ENCODE measurements at places on chromosomes 7 and 10. TPM values are rescaled to one million over a fixed set of nuclear protein-coding genes. Genes with fewer than 3 reads are reported as not detected.

Gene STAG3
- total RNA-seq, result not detected

Gene POLR2J2
- total RNA-seq, result 1.5 TPM

Gene LEP
- 0.27 TPM for total RNA-seq

Gene IL2RA
- 2.5 TPM for total RNA-seq

Gene LRRN3
- 0.41 TPM for total RNA-seq

Gene ADARB2
- total RNA-seq, result 3.9 TPM

Gene RALA
- total RNA-seq, result 19.6 TPM

DNA sequence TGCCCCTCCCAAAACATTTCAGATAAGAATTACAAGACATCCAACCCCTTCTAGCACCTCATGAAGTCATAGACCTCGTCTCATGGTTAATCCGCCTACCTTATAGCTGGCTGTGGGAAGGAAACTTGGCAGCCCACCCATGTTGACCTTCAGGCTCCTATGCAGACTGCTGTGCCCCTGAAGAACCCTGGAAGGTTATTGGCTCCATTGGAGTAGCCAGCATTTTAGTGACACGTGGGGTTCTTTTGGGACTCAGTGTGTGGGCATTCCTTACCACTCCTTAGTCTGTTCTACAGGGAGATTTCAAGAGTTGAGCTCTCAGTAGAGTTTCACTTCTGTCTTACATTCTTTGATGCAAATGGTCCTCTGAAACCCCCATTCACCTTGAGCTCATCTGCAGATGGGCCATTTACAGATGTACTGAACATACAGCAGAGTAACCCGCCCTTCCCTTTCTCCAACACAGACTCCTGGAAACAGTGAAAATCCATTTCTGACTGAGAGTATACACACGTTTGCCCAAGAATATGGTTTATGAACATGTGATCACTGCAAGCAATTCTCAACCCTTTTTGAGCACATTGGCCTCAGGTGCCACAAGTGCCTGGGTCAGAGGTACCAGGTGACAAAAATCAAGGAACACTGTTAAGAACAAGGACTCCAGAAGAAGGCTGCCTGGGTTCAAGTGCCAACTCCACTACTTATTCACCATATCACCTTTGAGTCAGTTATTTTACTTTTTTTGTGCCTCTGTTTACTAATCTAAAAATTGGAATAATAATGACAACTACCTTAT lies 54.0 kb upstream of the HECW1 start:
- H3K4me3 ChIP-seq, result no peak overlapping the region
- H3K27me3 ChIP-seq, result no peaks in the 10 kb centered on the region
- DNase-seq, result no peak
- H3K27ac ChIP-seq, result no peak overlapping the region

DNA sequence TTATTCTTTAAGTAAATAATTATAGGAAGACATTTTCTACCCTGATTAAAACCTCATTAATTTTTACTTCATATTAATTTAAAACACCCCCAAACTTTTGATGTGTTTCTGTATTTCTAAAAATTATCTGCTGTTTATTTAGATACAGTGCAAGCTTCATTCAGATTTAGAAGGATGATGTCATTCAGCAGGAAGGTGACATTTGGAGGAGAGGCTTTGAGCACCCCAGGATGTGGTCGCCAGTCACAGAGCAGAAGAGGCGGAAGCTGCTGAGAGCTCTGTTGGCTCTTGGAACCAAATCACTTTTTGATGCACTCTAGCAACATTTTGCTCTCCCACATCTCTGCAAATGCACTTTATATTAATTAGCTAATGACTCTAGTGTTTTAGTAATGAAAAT lies 233.9 kb upstream of the CACNA2D1 start:
- no peaks in the 10 kb centered on the region for H3K27me3 ChIP-seq
- DNase-seq, result no peak
- H3K36me3 ChIP-seq, result no peaks in the 10 kb centered on the region
- H3K4me3 ChIP-seq, result no peak overlapping the region

- H3K27me3 ChIP-seq, result no peaks in the 10 kb centered on the region
- H3K4me3 ChIP-seq, result no peak overlapping the region
- no peaks in the 10 kb centered on the region for H3K36me3 ChIP-seq
- no peak for DNase-seq
- H3K4me1 ChIP-seq, result peaks cover 13% of the 10 kb centered on the region
These were observed 596.6 kb downstream of the SDK1 start for GRCh38 chr7:3897430-3898372.

- H3K4me3 ChIP-seq, result peak overlapping the region; percentile 28
- H3K4me1 ChIP-seq, result peaks cover 12% of the 10 kb centered on the region
- H3K27ac ChIP-seq, result no peak overlapping the region
- H3K36me3 ChIP-seq, result no peaks in the 10 kb centered on the region
- peak; percentile 78 for DNase-seq
These were observed 8.4 kb upstream of the RBM28 start for GRCh38 chr7:128352153-128352537.

DNA sequence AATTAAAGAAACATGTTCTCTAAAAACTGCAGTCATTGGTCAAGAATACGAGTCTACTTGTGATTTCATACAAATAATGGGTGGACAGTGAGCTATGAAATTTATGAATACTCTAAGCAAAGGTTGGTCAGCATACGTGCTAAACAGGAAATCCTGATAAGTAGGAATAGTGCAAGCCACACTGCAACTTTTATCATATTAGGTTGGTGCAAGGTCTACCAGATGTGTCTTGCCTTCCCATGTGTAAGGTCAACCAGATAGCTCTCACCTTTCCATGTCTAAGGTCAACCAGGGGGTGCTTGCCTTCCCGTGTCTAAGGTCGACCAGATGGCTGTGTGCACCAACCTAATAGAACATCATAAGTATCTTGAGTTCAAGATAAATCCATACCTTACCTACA lies 2.0 kb upstream of the ITGB1 start:
- H3K27me3 ChIP-seq, result no peaks in the 10 kb centered on the region
- H3K27ac ChIP-seq, result peak overlapping the region; percentile 98
- H3K4me1 ChIP-seq, result peaks cover 71% of the 10 kb centered on the region
- no peak for DNase-seq
- peak overlapping the region; percentile 97 for H3K4me3 ChIP-seq

GRCh38 chr10:6313111-6313895 lies 110.6 kb downstream of the PFKFB3 start:
- no peaks in the 10 kb centered on the region for H3K36me3 ChIP-seq
- no peaks in the 10 kb centered on the region for H3K27me3 ChIP-seq
- DNase-seq, result no peak
- H3K4me1 ChIP-seq, result no peaks in the 10 kb centered on the region
- no peak overlapping the region for H3K4me3 ChIP-seq

DNA sequence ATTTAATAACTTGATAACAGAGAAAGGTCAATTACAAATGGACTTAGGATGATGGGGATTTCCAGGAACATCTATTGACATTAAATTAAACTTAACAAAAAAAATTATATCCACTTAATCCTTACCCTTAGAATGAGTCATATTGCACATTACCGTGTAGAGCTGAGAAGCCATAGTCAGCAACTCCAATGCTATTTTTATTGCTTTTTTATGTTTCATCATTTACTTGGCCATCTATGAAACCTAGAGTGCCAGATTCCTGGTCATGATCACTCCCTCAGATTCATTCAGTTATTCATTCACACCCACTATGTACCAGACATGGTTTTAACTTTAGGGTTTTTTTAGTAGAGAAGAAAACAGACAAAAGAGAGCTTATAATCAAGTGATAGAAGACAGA lies 1180.4 kb downstream of the CNTNAP2 start:
- no peak for DNase-seq
- no peaks in the 10 kb centered on the region for H3K36me3 ChIP-seq
- no peaks in the 10 kb centered on the region for H3K27me3 ChIP-seq
- no peaks in the 10 kb centered on the region for H3K4me1 ChIP-seq

GRCh38 chr10:121043124-121043849 lies 192.1 kb downstream of the WDR11 start:
- H3K36me3 ChIP-seq, result no peaks in the 10 kb centered on the region
- no peak for DNase-seq
- no peak overlapping the region for H3K4me3 ChIP-seq
- no peak overlapping the region for H3K27ac ChIP-seq
- no peaks in the 10 kb centered on the region for H3K4me1 ChIP-seq

- no peaks in the 10 kb centered on the region for H3K27me3 ChIP-seq
- H3K4me3 ChIP-seq, result no peak overlapping the region
- no peak for DNase-seq
- no peaks in the 10 kb centered on the region for H3K36me3 ChIP-seq
These were observed 467.3 kb upstream of the MBL2 start for GRCh38 chr10:53239873-53240272.

- DNase-seq, result no peak
- no peaks in the 10 kb centered on the region for H3K4me1 ChIP-seq
- no peak overlapping the region for H3K4me3 ChIP-seq
- no peaks in the 10 kb centered on the region for H3K27me3 ChIP-seq
- no peak overlapping the region for H3K27ac ChIP-seq
These were observed 30.8 kb downstream of the KPNA7 start for GRCh38 chr7:99177165-99177564.

DNA sequence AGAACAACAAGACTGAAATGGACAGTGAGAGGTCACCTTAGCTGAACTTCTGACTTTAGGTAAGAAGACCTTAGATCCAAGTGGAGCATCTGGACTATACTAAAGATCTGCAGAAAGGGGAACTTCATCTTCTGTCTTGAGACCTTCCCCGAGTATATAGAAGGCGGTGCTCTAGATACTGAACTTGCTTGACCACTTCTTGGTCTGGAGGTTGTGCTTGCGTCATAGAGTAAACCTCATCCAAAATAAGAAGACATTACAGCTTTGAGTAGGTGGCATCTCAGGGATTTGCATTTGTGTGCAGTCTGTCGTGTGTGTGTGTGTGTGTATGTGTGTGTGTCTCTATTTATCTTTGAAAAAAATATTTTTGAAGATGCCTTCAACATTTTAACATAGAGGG lies 157.5 kb downstream of the CHN2 start:
- H3K27ac ChIP-seq, result no peak overlapping the region
- DNase-seq, result no peak
- no peaks in the 10 kb centered on the region for H3K4me1 ChIP-seq
- no peaks in the 10 kb centered on the region for H3K36me3 ChIP-seq

DNA sequence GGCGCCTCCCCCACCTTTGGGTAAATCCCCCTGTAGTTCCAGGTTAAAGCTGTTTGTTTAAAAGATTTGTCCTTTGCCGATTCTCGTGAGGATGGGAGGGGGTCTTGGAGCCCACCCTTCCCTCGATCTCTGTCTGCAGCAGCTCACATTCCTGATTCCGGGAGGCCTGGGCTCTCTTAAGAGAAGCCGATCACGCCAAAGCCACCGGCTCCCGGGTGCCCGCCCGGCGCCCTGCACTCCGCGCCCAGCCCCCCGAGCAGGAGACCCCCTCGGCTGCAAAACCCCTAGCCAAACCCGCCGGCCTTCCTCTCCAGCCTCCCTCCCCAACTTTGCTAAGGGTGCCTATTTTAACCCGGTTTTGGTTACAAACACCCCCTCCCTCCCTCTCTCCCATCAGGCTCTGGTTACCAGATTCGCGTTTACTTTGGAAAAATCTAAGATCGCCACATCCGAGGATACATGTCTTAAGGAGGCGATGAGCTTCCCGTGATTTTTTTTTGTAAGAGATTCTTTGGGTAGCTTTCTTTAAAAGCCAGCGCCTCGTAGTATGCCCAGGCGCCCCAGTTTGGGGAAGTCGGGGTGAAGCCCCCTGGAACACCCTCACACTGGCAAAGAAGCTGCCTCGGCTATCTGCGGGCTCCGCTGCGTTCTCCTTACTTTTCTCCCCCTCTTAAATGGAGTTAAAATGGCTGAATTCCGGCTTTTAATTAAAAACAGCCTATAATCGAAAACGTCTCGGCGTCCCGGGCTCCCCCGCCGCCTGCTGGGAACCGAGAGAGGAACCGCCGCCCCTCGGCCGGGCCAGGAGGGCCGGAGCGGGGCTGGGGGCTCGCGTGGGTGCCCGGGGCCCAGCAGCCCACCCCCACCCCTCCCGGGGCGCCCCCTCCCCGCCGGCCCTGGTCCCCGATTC lies 983 bp downstream of the TNRC18 start:
- peak overlapping the region; percentile 93 for H3K4me3 ChIP-seq
- H3K36me3 ChIP-seq, result no peaks in the 10 kb centered on the region
- peaks cover 19% of the 10 kb centered on the region for H3K4me1 ChIP-seq
- no peaks in the 10 kb centered on the region for H3K27me3 ChIP-seq
- peak overlapping the region; percentile 97 for H3K27ac ChIP-seq

- no peaks in the 10 kb centered on the region for H3K36me3 ChIP-seq
- no peaks in the 10 kb centered on the region for H3K27me3 ChIP-seq
- H3K4me1 ChIP-seq, result no peaks in the 10 kb centered on the region
- H3K4me3 ChIP-seq, result no peak overlapping the region
- no peak overlapping the region for H3K27ac ChIP-seq
These were observed 51.5 kb downstream of the ADAM12 start for GRCh38 chr10:126336801-126337200.

GRCh38 chr7:38330861-38331621 lies 57.6 kb upstream of the TARP start:
- H3K4me3 ChIP-seq, result no peak overlapping the region
- DNase-seq, result no peak

DNA sequence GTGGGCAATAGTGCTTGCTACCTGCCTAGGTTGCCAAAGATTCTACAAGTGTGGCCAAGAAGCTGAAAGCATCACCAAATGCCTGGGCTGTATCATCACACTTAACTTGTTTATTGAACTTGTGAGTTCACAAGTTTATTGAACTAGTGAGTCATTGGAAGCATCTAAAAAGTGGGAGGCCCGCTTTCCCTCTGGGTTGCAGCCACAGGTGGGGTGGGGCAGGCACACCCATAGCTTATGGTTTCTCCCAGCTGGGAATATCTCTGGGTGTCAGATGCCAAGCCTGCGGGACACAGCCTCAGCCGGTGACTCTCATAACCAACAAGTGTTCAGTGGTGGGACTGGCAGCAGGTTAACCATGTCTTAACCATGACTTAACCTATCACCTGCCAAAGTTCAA lies 145.9 kb upstream of the FAM13C start:
- no peak overlapping the region for H3K4me3 ChIP-seq
- no peaks in the 10 kb centered on the region for H3K4me1 ChIP-seq
- H3K36me3 ChIP-seq, result no peaks in the 10 kb centered on the region
- H3K27me3 ChIP-seq, result no peaks in the 10 kb centered on the region
- no peak for DNase-seq
- no peak overlapping the region for H3K27ac ChIP-seq

- H3K27me3 ChIP-seq, result no peaks in the 10 kb centered on the region
- no peak overlapping the region for H3K4me3 ChIP-seq
- H3K36me3 ChIP-seq, result no peaks in the 10 kb centered on the region
These were observed 108.7 kb downstream of the TYW1 start for GRCh38 chr7:67105377-67105776.

- no peak for DNase-seq
- no peak overlapping the region for H3K27ac ChIP-seq
- H3K4me1 ChIP-seq, result peaks cover 3% of the 10 kb centered on the region
- no peaks in the 10 kb centered on the region for H3K36me3 ChIP-seq
- no peak overlapping the region for H3K4me3 ChIP-seq
These were observed 6.8 kb downstream of the STK17A start for GRCh38 chr7:43589728-43590127.

DNA sequence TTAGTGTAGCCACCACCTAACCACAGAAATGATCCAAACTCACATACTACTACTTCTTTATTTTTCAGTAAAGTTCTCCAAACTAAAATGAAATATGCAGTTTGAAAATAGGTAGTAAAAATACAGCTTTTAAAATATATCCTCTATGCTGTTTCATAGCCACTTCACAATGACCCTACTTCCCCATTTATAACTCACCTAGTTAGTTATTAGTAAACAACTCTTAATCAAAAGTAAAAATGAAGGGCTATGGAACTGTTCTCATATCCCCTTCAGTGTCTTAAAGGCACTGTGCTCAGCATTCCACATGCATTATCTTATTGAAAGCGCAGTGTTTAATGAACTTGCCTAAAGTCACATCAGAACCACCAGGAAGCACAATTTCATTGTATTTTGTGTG lies 43.5 kb downstream of the KMT2C start:
- no peaks in the 10 kb centered on the region for H3K27me3 ChIP-seq
- no peak overlapping the region for H3K4me3 ChIP-seq
- no peak for DNase-seq

Data from sigmoid colon (tissue), 7 donors.